ENCODE measurements at places on chromosomes 1 and 21.

- DNase-seq, result no peak
Observed at GRCh38 chr1:36533897-36534296, 51.2 kb upstream of the CSF3R start.

DNA sequence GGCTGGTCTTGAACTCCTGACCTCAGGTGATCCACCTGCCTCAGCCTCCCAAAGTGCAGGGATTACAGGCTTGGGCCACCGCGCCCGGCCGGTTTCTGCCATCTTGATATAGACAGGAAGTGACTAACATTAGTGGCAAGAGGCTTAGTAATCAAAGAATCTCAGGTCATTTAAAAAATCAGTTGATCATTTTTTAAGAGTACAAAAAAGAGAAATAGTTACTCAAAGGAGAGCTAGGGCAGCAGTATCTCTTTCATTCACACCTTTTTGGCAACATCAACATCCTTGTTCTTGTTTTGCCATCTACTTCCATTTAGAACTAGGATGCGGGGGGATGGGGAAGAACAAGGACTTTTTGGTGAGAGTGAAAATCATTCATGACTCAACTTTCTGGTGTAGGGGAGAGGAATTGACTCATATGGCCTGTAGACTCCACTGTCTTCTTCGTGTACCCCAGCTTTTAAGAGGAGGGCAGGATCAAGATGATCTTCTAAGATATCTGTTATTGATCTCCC lies 8.8 kb downstream of the FCRLB start:
- no peak for DNase-seq

- DNase-seq, result no peak
Observed at GRCh38 chr1:18261891-18262290, 154.3 kb downstream of the IGSF21 start.

DNA sequence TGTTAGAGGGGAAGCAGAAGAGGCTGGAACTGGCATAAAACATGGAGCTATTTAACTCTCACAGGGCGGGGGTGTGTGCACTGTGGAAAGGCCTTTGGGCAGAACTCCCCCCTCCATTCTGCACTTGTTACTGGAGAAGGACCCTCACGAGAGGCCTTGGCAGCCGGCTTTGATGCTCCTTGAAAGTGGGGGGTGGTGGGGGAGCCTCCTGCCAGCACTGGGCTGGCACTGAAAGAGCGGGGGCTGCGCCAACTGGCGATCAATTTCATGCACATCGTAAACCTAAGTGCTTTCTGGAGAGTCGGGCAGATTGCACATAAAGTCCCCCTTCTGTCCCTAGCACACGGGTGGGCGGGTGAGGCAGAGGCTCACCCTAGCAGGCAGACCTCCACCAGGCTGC lies 28.9 kb downstream of the FOXO6 start:
- no peak for DNase-seq

- DNase-seq, result no peak
Observed at GRCh38 chr1:203711251-203712007, 53.6 kb upstream of the LAX1 start.

GRCh38 chr21:34945288-34945687 lies 103.8 kb downstream of the RUNX1 start:
- DNase-seq, result no peak
